ENCODE measurements at places on chromosomes 7 and 10.

GRCh38 chr10:60532696-60533468 lies 143.2 kb upstream of the ANK3 start:
- no peak for DNase-seq

- no peak for DNase-seq
These were observed 21.2 kb downstream of the ITGB8 start for GRCh38 chr7:20351901-20352300.

DNA sequence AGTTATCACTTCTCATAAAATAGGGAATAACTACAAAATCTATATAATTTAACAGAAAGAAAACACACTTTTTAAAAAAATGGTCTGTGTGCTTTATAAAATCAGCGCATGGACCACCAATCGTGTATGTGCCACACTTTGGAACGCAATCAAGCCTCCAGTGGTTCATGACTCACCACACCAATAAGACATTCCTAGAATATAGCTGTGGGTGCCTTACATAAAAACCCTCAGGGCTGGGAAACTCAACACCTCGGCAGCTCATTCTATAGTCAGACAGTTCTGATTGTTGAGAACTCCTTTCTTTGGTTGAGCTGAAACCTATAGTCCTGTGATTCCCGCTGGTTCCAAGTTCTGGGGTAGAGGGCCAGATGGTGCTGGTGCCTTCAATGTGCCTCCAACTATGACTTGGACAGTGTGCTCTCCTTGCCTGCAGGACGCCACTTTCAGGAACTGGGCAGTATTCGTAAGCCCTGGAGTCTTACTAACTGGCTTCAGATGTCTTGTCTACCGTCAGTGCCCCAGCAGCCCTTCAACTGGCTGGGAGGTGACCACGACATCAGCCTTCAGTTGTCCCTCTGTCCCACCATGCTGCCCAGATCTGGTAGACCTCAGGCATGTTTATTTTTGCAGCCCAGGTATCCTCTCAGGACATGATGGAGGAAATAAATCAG lies 135.7 kb upstream of the GDF10 start:
- no peak for DNase-seq

- DNase-seq: no peak
These were observed 139.6 kb downstream of the ADAM22 start for GRCh38 chr7:88073626-88074025.

DNA sequence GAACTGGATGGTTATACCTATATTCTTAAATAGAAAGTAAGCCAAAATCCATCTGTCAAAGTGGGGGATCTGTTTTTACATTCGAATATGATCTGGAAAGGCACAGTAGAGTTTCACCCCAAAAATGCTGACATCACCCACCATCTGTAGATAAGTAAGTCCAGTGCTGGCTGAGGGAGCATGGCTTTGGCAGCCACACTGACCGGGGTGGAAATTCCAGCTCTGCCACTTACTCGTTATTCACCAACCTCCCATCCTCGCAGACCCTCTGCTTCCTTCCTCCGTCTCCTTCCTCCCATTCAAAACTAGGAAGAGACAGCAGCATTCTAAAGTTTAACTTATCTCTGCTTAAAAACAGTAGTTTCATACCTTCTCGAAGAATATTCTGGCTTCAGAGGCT lies 84.9 kb upstream of the GATA3 start:
- no peak for DNase-seq

DNA sequence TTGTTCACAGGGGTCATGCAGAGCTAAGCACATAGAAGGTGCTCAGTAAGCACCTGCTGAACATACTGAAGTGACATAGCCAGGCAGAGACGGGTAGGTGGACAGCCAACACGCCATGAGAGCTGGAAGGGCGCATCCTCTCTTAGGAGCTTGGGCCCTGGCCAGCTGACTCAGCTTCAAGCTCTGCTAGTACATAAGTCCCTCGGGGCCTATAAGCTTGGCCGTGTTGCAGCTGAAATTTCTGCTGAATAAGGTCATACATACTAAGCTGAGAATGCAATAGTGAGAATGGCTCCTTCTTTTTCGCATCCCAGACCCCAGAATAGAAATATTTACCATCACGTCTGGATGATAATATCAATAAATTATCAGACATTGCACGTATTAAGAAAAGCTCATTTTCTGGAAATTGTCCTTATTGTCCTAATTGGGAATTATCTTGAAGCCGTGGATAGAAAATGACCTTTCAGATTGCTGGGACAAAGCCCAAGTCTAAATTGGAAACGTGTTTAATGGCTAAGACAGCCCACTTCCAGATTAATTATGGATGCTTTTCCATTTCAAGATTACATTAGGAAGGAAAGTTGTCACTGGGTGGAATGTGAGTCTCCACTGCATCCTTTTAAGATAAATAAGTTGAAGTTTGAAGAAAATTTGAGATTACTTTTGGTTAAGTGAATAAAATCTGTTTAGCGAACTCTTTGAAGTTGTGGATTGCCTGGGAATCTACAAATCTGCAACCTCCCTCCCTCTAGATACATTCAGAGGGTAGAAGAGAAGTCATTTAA lies 287.1 kb upstream of the C7orf33 start:
- no peak for DNase-seq

DNA sequence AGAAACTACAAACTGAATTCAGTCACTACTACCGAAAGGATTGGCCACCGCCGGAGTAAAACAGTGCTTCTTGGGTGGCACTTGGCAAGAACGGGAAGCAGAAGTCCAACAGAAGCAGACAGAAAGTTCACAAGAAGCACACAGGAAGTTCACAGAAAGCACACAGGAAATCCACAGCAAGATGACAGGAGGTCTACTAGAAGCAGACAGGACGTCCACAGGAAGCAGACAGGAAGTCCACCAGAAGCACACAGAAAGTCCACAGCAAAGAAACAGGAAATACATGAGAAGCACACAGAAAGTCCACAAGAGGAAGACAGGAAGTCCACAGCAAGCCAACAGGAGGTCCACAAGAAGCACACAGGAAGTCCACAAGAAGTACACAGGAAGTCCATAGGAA lies 399.2 kb upstream of the AUTS2 start:
- DNase-seq: no peak

DNA sequence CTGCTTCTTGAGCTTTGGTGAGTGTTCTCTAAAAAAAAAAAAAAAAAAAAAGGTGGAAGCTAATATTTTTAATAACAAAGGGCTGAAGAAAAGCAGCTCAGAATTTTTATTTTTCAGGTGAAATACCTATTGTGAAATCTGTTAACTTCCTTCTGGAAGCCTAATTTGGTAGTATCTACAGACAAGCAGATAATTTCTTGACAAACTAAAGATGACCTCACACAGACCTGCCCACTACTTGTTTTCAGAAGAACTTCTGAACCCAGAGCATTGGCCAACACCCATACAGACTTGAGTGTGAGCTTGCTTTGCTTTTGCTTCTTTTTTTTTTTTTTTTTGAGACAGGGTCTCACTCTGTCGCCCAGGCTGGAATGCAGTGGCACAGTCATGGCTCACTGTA lies 31.2 kb downstream of the LRRC4 start:
- no peak for DNase-seq

DNA sequence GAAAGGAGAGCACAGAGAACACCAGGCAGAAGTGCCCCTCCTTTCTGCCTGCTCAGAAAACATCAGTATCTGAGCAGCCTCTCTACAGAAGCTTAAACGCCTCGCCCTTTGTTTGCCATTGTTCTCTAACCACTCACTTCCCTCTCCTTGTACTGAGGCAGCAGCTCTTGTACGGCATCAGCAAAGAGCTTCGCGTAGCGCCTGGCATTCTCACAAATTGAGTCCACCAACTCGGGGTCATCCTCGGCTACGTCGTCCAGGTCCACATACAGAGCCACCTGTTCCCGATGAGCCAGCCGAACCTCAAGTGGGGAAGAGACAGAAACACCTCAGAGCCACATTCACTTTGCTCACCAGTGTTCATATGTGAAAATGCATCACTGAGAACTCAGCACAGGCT lies 1.7 kb downstream of the MCM7 start:
- no peak for DNase-seq

DNA sequence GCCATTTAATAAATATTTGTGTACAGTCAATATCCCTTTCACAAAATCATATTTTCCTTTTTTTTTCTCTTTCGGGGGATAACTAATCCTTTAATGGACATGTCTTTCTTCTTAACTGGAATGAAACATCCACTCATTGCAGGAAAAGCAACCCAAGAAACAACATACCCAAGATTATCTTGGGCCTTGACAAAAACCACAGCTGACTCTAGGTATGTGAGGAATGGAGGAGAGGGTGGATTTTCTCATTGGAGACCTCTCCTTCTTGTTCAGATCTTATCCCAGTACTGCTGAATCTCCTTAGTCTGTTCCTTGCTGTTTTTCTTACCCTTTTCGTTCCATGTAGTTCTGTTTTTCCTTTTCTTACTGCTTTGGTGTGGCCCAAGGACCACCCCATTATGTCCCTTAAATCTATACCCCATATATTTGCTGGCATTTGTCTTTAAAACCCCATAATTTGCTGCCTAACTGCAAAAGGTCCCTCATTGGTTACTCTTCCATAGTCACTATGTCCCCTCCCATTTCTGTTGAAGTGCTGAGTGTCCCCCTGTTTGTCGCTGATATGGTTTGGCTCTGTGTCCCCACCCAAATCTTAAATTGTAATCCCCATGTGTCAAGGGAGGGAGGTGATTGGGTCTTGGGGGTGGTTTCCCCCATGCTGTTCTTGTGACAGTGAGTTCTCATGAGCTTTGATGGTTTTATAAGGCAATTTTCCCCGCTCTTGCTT lies 6.8 kb upstream of the CDK6 start:
- no peak for DNase-seq

DNA sequence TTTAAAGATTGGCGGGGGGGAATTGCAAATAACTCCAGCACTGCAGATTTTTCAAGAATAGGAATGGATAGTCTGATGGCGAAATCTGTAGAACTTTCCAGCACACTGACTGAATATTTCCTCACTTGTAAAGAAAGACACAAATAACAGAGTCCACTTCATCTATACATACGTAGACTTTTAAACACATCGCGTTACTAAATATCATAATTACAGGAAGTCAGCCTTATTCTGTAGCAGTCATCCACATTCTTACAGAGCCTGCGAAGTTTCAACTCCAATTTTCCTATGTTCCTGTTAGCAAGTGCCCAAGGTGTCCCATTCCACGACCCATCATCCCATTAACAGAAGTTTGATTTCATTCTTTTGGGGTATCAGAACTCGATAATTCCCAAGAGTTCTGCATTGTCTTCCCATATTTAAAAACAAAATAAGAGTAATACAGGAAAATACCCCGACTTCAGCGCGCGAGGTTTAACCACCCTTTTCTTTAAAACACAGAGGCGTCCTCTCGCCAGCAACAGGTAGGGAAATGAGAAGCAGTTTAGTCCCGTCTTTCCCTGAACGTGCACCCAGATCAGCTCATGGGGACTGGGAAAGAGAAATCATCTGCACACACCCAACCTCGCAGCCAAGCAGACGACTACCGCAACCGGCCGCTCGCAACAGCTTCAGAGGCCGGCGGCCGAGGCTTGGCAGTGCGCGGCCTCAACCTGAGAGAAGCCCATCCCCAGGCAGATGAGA lies 880 bp downstream of the HERC4 start:
- no peak for DNase-seq

GRCh38 chr10:3364768-3365480 lies 192.3 kb upstream of the PITRM1 start:
- DNase-seq: no peak

DNA sequence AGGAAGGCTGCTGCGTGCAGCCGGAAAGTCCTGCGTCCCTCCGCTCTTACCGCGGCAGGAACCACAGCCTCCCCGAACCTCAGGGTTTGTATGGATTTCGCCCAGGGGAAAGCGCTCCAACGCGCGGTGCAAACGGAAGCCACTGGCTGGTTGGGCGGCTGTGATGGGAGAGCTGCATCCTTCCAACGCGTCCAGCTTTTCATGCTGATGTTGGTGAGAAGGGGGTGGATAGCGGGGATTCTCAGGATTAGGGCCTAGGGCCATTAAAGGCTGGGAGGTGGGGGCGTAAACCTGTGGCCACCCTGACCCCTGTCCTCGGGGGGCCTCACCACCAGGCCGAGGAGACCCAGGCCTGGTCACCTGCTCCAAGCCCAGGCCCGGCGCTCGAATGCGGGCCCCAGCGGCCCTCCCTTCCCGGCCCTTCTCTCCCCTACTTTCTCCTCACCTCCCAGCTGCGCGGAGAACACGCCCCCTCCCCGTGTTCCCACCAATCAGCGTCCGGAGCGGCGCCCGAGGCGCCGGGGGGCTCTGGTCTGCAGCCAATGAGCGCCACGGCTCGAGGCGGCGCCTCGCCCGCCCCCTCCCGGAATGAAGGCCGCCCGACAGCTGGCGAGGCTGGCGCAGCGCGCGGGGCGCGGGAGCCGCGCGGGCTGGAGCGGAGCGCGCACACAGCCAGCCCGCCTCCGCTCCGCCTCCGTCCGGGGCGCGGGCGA lies 458 bp upstream of the NANOS1 start:
- DNase-seq: peak; percentile 73

DNA sequence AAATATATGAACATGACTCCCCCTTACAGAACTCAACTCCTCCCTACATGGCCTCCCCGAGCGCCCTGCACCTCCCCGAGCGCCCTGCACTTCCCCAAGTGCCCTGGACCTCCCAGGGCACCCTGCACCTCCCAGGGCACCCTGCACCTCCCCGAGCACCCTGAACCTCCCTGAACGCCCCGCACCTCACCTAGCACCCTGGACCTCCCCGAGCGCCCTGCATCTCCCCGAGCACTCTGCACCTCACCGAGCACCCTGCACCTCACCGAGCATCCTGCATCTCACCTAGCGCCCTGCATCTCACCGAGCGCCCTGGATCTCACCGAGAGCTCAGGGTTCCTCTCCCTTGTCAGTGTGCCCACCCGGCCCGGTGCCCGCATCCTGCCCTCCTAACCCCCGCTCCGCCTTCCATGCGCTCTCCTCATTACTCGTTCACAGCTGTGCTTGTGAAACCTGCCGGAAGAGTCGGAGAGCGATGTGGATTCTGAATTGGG lies 134.3 kb downstream of the ACTR3B start:
- no peak for DNase-seq

DNA sequence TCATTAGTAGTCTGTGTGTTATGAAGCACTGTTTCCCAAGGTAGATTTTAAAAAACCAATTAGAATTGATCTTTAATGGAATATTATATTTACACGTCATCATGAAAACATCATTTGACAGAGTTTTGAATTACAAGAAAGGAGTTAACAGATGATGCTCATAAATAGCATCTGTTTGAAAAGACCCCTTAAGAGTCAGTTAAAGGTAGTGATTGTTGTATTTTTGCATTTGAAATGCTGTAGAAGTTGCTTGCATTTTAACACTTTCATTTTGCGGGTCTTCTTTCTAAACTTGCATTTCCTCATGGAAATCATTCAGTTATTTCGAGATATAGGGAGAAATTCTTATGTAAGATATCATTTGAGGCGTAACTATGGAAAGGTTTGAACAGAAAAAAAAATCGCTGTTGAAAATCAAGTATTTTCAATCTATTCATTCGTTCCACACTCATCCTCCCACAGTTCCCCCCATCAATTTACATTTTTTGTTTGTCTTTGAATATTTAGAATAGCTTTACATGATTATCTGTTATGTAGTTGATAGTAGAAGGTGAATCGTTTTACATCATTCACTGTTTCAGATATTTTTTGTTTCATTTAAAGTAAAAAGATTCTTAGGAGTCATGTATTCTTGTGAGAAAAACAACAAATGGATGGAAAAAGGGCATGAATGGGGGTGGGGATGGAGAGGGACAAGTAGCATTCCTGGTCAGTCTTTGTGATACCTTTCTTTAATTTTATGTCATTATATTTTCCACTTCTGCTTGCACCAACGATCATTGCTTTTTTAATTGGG lies 3.0 kb upstream of the SKIDA1 start:
- DNase-seq: no peak

- DNase-seq: peak; percentile 68
These were observed 3.7 kb downstream of the ABHD11 start for GRCh38 chr7:73734619-73735527.

Measured in activated CD4-positive, alpha-beta T cell treated with anti-CD3 and anti-CD28 coated beads for 1 hour (primary cell).